ENCODE measurements at places on chromosomes 2 and 18.

GRCh38 chr2:69510204-69510603 is 73.0 kb upstream of the NFU1 start:
- no peak for DNase-seq

GRCh38 chr18:58687871-58688308 is 16.6 kb downstream of the MALT1 start:
- DNase-seq, result no peak

GRCh38 chr18:45733535-45733934 is 9.6 kb downstream of the SLC14A1 start:
- DNase-seq, result no peak

- no peak for DNase-seq
These were observed 26.8 kb upstream of the SPATA3 start for GRCh38 chr2:230968921-230969658.

DNA sequence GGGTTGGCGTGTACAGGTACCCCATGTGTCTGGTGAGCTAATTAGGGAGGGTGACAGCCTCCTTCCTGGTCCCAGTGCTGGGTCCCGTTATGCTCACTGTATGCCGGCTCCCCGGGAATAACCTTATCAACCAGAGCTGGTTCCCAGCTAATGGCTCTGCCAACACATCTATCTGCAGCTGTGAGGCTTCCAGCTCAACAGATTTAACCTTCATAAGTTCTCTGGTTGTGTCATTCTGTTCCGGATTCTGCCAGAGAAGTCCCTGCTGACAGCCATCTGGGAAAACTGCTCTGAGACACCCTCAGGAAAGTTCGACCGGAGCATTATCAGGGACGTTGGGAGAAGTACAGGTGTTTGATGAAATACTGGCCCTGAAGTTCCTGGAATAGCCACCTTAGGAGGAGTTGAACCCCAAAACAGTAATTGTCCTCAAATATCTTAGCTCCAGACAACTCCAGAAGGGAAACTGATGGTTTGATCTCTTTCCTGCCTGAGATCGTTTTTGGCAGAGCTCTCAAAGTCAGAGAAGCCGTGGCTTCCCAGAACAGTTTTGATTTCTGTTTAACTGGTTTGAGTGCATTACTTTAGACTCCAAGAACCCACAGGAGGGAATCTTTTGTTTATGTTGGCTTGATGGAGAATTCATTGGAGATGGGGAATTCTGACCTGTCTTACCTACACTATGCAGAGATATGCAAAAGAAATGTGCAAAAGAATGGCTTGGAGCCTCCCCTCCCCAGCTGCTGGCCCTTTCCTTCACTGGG is 39.4 kb upstream of the TXNDC2 start:
- DNase-seq, result no peak

- DNase-seq, result no peak
These were observed 485.7 kb downstream of the TXNL1 start for GRCh38 chr18:56152551-56153310.

DNA sequence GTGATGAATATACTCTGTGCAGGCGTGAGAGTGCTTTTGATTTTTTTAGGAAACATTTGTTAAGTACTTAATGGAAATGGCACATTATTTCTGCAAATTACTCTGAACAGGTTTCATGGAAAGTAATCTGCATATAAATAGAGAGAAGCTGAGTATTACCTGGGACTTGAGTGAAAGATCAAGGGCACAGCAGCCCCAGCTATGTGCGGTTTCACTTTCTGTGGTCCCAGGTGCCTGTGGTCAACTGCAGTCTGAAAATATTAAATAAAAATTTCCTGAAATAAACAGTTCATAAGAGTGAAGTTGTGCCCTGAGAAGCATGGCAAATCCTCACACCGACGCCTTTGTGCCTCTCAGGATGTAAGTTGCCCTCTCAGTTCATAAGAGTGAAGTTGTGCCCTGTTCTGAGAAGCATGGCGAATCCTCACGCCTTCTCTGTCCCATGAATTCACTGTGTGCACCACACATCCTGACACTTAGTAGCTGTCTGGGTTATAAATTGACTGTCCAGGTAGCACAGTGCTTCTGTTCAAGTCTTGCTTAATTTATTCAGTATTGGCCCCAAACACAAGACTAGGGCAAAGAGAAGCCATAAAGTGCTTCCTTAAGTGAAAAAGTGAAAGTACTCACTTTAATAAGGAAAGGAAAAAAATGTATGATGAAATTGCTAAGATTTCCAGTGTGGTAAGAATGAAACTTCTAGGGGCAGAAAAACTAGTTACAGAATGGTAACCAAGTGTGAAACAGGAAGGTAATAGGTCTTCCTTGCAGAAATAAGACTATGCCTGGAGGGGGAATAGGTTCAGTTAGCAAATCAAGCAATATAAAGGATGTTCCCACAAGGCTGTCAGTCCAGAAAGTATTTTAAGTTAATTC is 4.3 kb upstream of the SNTG2 start:
- no peak for DNase-seq

GRCh38 chr2:236899146-236899545 is 186.5 kb upstream of the COPS8 start:
- DNase-seq, result no peak

DNA sequence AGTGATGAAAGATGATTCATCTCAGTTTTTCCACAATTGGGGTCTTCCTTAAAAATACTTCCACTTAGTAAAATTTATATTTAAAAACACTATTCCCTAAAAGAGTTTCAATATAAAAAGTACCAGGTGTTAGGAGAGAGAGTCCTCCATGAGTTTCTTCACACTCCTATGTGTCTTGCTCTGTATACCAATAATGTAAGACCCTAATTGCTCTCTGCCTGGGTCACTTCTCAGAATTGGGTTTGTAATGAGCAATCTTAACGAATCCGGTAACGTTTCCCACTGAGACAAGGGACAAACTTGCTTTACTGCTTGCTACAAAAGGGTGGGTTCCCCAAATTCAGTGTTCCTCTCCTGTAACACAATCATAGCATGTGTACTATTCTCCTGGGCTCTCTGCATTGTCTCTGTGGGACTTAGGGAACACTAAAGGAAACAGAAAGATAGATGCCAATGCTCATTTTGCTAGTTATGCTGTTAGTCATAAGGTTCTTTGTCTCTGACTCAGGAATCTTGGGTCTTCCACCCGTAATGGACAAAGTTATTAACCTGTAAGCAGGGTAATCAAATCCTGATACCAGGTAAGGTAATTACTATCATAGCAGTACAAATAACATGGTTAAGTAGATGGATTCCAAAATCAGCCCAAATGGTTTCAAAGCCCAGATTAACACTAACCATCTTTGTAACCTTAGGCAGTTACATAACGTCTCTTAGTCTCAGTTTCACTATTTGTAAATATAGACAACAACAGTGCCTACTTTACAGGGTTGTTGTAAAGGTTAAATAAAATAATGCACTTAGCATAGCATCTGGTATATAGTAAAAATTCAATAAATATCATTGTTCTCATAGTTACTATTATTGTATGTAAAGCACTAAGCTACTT is 46.3 kb downstream of the ITSN2 start:
- no peak for DNase-seq

Measured in Right ventricle myocardium inferior (tissue), 1 donor.